ENCODE measurements at places on chromosomes 13 and 19. TPM values are rescaled to one million over a fixed set of nuclear protein-coding genes. Genes with fewer than 3 reads are reported as not detected.
A peak's percentile ranks its signal among the peaks of the same experiment; 100 is the strongest.

The UQCRFS1 gene
- 26.1 TPM for total RNA-seq

The CEACAM1 gene
- 1.6 TPM for total RNA-seq

The CYP4F8 gene
- not detected for total RNA-seq

The TMEM145 gene
- 0.26 TPM for total RNA-seq

The FARP1 gene
- total RNA-seq = 11.1 TPM

The HSPB6 gene
- total RNA-seq = 0.13 TPM

The CACNA1A gene
- not detected for total RNA-seq

The MATK gene
- total RNA-seq = not detected

The CGB5 gene
- total RNA-seq = 0.26 TPM

The PCDH17 gene
- total RNA-seq = under 0.01 TPM

The CDC42EP5 gene
- total RNA-seq = 18.2 TPM

The RUBCNL gene
- under 0.01 TPM for total RNA-seq

The WDR87 gene
- not detected for total RNA-seq

The CBY2 gene
- not detected for total RNA-seq

The ZNF665 gene
- total RNA-seq = 1.6 TPM

The VSTM2B gene
- not detected for total RNA-seq

The MUC16 gene
- total RNA-seq = 0.26 TPM

The NOVA2 gene
- total RNA-seq = not detected

The ETV2 gene
- total RNA-seq = under 0.01 TPM

The DENND1C gene
- under 0.01 TPM for total RNA-seq

The ZSWIM9 gene
- total RNA-seq = 1.3 TPM

The BAX gene
- 68.2 TPM for total RNA-seq

The APOE gene
- total RNA-seq = 19.2 TPM

The SPRY2 gene
- total RNA-seq = 4.7 TPM

The KLK8 gene
- 91.1 TPM for total RNA-seq

The SLC7A1 gene
- total RNA-seq = 42.4 TPM

The ANKLE1 gene
- total RNA-seq = 0.38 TPM

The ZNF154 gene
- 1.2 TPM for total RNA-seq

The SOX21 gene
- 1.1 TPM for total RNA-seq

DNA sequence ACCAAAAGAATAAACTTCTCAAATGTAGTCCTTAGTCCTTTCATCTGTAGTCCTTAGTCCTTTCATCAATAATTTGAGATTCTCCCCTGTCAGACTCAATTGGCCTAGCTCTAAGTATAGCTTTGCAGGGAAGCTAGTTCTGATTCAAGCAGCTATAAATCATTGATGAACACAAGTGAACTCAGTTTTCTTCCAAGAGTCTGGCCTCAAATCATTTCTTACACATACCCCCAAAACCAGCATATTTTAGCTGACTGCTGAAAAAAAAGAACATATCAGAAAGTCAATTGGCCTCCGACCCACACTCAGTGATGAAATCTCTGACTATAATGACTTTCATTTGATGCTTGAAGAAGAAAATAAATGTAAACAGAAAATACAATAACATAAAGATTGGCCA, 64.9 kb downstream of the TNFSF11 start:
- DNase-seq = no peak

GRCh38 chr19:15779756-15780476, 7.5 kb upstream of the OR10H5 start:
- DNase-seq = no peak

GRCh38 chr13:40130871-40131636, 475.6 kb downstream of the COG6 start:
- DNase-seq = peak; percentile 72

DNA sequence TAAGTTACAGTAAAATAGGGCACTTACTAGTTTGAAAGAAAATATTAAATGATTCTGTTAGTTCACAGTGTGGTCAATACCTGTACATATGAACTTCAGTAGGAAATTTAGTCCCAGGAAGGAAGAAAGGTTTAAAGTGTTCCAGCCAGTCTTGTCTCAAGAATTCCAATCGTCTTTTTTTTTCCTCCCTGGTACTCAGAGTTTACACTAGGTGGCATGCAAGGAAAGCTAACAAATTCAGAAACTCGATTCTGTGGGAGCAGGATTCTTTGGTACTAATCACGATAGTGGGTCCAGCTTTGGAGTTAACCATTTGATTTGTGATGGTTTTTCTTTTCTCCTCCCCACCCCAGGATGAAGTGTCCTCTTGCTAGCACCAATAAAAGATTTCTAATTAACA, 43.6 kb downstream of the POLR1D start:
- DNase-seq = no peak

- DNase-seq = no peak
Observed at GRCh38 chr13:114034481-114034891, 60.6 kb upstream of the C13orf46 start.

DNA sequence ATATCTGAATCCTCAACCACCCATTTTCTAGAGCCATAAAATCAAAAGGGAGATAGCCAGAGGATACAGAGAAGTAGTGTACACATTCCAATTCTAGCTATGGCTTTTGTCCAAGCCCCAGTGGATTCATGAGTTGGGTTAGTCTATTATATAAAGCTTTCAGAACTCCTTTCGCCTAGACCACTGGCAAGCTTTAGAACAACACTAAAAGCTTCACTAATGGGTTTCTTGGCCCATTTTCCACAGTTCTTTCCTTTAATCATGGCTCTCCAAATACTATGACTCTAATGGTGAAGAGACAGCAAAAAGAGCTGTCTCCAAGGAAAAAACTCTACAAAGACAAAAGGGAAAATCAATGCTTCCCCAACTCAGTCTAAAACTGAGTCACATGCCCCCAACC, 48.2 kb upstream of the SLITRK5 start:
- DNase-seq = no peak

GRCh38 chr19:3868770-3869456, at the start of gene ZFR2:
ZFR2 (minus strand) TSS chr19:3869038; CDS start chr19:3869017, 21 bp downstream.
- no peak for DNase-seq

DNA sequence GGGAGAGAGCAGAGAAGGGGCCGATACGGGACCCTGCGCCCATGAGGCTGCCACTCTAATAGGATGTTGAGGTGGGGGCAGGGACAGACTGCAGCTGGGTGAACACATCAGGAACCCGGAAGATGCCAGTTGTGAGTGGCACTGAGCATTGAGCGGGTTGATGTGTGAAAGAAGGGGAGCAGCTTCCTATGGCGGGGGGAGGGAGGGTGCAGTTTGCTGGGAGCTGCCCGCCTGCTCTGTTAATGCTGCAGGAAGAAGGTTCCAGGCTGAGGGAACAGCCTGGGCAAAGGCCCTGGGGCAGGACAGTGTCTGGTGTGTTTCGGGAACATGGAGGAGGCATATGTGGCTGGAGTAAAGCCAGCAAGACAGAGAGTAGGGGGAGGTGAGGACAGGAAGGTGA, 29.8 kb downstream of the DNM2 start:
- DNase-seq = no peak

GRCh38 chr19:11685676-11686650, 52.8 kb downstream of the ZNF823 start:
- DNase-seq = no peak

DNA sequence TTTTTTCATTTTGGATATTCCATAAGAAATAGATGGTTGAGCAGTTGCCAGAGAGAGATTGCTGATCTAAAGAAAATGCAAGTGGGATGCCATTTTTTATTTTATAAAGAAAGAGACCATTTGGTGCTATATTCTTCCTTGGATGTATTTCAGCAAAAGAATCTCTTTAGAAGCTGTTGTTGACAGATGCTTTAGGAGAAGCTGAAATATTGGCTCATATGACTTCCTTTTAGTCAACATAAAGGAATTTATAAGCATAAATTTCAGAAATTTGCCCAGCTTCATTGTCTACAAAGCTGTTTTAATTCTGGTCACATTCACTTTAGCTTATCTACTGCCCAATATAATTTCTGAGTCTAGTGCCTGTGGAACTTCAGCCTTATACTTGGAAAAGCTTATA, 36.9 kb downstream of the POLR1D start:
- DNase-seq = no peak

- no peak for DNase-seq
Observed at GRCh38 chr13:46519182-46519581, 33.8 kb upstream of the LRCH1 start.

- peak; percentile 17 for DNase-seq
Observed at GRCh38 chr13:93364166-93364565, 137.6 kb downstream of the GPC6 start.

- no peak for DNase-seq
Observed at GRCh38 chr19:35000338-35000646, 169 bp downstream of the GRAMD1A start.

GRCh38 chr13:46383383-46383782, 3.7 kb downstream of the RUBCNL start:
- DNase-seq = no peak

- DNase-seq = no peak
Observed at GRCh38 chr19:46240693-46241092, 11.2 kb downstream of the IGFL1 start.

DNA sequence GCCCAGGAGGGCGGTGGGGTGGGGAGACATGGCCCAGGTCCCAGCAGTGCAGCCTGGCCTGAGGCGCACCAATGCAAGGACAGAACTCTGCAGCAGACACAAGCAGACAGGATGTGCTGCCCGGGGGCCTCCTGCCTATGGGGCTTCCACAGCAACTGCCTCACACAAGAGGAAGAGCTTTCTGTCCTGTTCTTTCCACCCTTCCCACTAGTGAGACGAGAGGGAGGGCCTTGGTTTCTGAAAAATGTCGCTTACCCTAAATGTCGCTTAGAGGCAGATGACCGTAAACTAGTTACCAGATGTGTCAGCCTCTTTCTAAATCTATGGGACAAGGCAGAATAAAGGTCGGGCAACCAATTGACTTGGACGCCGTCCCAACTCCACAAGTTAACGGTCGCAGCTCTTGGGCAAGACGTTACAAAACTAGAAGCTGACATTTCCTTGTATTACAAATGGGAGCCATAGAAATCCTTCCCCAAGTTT, at the start of gene LAIR1:
Gene LAIR1, minus strand, starts transcription at position 157 of the 483 bp plus-strand sequence. Its CDS starts 127 bp downstream, at position 30.
- no peak for DNase-seq

DNA sequence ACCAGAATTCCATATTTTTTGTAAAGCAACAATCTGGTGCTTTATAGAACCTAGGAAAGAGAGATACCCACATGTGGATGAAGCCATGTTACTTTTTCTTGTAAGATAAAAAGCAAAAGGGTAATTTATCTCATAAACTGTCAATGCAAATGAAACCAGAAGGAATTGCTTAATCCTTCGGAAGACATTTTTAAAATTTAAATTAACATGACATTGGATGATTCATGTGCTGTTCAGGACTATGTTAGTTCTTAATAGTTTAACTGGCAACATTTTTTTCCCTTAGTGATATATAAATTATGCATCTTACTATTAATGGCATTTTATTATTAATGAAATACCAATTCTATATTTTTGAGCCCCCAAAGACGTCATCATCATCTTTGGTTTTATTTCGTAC, 25.8 kb upstream of the IGLON5 start:
- no peak for DNase-seq

- peak; percentile 8 for DNase-seq
Observed at GRCh38 chr13:60047918-60048317, 115.8 kb downstream of the DIAPH3 start.

DNA sequence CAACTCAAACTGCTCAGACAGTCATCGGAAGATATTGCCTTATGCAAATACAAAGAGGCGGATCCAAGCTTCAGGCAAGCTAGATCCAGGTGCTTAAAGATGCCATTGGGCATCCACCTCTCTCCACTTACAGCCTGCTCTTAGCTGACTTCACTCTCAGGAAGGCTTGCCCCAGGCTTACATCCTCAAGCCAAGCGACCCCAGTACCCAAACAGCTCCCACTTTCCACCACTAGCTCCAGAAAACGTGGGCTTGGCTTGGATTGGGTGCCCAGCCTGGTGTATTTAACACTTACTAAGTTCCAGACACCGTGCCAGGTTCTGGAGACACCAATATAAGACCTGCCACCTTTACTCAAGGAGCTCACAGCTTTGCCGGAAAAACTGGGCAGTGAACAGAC, 142.1 kb upstream of the VSTM2B start:
- DNase-seq = no peak

DNA sequence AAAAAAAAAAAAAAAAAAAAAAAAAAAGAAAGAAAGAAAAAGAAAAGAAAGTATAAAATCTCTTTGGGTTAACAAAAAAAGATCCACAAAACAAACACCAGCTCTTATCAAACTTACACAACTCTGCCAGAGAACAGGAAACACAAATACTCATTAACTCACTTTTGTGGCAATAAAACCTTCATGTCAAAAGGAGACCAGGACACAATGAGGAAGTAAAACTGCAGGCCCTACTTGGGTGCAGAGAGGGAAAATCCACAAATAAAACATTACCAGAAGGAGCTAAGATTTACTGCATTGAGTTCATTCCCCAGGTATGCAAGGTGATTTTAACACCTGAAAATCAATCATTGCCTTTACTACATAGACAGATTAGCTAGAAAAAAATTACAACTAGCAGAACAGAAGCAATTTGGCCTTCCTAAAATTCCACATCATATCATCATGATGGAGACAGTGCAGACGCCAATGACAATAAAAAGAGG, 9.6 kb upstream of the CEACAM5 start:
- no peak for DNase-seq

DNA sequence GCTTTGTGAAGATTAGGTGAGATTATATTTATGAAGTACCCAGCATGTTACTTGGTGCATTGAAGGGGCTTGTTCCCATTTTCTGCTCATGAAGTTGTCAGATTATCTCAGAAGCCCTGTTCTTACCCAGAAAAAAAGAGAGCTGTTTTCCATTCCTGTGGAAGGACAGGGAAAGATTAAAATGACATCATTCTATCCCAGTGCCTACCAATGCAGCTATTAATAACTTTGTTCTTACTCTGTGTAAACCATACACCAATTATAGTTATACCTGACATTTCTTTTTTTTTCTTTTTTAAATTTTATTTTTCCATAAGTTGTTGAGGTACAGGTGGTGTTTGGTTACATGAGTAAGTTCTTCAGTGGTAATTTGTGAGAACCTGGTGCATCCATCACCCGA, 18.6 kb downstream of the ZNF507 start:
- no peak for DNase-seq

DNA sequence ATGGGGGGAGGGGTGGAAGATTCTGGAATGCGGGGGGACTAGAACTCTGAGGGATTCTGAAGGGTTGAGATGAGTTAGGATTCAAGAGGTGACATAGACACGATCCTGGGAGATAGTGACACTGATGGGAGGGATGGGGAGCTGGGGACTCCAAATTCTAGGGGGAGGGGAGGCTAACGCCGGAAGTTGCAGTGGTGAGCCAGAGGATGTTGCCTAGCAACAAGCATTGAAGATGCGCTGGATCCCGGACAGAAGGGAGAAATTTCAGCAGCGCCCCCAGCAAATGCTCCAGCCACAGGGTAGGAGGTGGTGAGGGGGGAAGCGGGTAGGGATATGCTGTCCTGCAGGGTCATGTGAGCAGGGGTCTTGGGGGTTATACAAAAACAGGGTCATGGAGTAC, 6.9 kb upstream of the LTBP4 start:
- DNase-seq = no peak

GRCh38 chr13:111049791-111050538, 65.1 kb upstream of the ARHGEF7 start:
- peak; percentile 14 for DNase-seq

Data from bronchial epithelial cell (primary cell).